ENCODE measurements at places on chromosomes 3 and 15. TPM values are rescaled to one million over a fixed set of nuclear protein-coding genes. Genes with fewer than 3 reads are reported as not detected.

Gene THSD4
- total RNA-seq = 18.3 TPM

DNA sequence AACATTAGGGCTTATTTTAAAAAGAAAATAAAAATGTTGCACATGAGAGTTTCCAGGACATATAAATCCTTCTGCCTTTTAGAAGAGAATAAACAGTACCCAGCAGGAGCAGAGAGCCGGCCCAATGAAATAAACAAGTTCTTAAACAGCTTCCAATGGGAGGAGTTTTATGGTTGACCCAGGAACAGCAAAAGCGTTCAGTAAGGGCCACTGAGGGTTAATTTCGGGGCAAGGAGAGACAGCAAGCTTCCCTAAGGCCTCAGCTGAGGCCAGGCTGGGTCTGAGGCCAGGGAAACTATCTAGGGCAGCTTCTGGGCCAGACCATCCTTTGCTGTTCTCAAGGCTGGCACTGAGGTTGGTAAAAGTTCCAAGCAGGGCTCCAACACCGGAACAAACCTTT is 3.4 kb downstream of the PDZRN3 start:
- DNase-seq = no peak

GRCh38 chr3:130955481-130955880 is 61.6 kb downstream of the ATP2C1 start:
- no peak for DNase-seq

Gene CPNE9
- total RNA-seq = not detected

GRCh38 chr3:51557993-51558392 is 19.5 kb downstream of the RAD54L2 start:
- no peak for DNase-seq

GRCh38 chr3:56980243-56980642 is 80.2 kb upstream of the SPATA12 start:
- no peak for DNase-seq

GRCh38 chr15:81858586-81858985 is 187.2 kb downstream of the MEX3B start:
- DNase-seq = no peak

- DNase-seq = no peak
These were observed 37.0 kb downstream of the GMNC start for GRCh38 chr3:190825386-190826016.

Gene CA12
- total RNA-seq = 645 TPM

- DNase-seq = no peak
These were observed 19.1 kb upstream of the GLCE start for GRCh38 chr15:69141286-69141701.

- DNase-seq = no peak
These were observed 490.9 kb upstream of the CFAP20DC start for GRCh38 chr3:59540696-59541095.

GRCh38 chr3:32321095-32321790 is 70.4 kb upstream of the CMTM7 start:
- DNase-seq = no peak

- no peak for DNase-seq
These were observed 48.6 kb upstream of the CP start for GRCh38 chr3:149270180-149270579.

- no peak for DNase-seq
These were observed 61.0 kb downstream of the GTPBP8 start for GRCh38 chr3:113051787-113052186.

DNA sequence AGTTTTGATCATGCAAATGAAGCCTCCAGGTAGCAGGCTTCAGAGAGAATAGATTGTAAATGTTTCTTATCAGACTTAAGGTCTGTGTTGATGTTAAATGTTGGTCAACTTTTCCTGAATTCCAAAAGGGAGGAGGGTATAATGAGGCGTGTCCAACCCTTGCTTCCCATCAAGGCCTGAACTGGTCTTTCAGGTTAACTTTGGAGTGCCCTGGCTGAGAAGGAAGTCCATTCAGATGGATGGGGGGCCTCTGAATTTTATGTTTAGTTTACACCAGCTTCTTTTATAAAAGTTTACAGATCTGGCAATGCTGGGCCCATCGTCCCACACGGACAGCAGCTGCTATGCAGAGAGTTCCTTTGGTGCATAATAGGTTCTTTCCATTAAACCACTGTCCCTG is 8.9 kb downstream of the CCDC13 start:
- no peak for DNase-seq

- DNase-seq = no peak
These were observed 6.3 kb downstream of the XIRP1 start for GRCh38 chr3:39185959-39186691.

DNA sequence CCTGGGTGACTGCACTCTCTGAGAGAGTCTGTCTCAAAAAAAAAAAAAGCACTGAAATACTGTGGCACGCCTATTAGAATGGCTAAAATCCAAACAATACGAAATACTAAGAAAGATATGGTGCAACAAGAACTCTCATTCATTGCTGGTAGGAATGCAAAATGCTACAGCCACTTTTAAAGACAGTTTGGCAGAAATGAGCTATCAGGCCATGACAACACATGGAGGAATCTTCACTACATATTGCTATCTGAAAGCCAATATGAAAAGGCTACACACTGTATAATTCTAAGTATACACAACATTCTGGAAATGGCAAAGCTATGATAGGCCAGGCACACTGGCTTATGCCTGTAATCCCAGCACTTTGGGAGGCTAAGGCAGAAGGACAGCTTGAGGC is 18.8 kb downstream of the DPPA2 start:
- DNase-seq = no peak

- no peak for DNase-seq
These were observed 903.3 kb upstream of the CFAP20DC start for GRCh38 chr3:59953104-59953503.

All from mucosa of descending colon (tissue), 3 donors.